Right ventricle myocardium inferior (tissue), 1 donor: ENCODE measurements at places on chromosomes 13 and 19.

DNA sequence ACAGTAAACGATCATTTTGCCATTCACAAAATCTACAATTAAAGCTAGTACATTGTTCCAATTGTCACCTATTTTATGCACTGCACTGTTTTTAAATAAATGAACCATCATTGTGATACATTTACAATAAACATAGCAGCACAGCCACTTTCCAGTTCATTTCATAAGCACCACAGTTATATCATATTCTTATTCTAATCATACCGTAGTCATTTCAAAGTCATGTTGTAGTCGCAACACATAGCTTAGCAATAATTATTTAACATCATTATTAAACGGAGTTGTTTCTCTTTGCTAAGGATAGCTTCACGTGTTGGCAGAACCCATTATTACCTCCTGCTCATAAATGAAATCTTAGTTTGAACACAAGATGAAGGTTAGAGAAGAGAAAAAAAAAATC is 2.2 kb upstream of the PCDH9 start:
- DNase-seq = no peak

DNA sequence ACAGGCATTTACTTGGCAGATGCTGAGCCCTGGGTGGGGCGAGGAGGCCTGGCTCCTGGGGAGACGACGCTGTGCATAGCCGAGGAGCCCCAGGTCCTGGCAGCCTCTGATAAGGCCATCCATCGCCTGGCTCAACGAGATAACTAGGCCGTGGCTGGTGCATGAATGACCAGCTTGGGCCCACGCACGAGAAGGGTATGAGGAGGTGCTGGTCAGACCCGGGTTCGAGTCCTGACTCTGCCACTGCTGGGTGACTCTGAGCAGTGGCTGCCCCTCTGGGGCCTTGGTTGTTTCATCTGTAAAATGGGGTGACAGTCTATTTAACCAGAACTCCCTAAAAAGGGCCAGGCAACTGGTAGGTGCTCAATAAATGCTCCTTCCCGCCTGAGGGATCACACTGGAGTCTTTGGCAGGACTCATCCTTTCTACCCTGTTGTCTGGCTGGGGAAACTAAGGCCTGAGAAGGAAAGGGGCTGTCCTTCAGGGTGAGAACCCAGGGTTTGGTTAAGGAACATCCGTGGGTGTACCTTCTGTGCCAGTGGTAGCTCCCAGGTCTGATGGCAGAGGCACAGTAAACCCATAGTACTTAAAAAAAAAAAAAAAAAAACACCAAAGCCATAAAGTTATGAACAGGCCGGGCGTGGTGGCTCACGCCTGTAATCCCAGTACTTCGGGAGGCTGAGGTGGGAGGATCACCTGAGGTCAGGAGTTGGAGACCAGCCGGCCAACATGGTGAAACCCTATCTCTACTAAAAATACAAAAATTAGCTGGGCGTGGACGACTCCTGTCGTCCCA is 8.1 kb upstream of the ARRDC2 start:
- DNase-seq = no peak

DNA sequence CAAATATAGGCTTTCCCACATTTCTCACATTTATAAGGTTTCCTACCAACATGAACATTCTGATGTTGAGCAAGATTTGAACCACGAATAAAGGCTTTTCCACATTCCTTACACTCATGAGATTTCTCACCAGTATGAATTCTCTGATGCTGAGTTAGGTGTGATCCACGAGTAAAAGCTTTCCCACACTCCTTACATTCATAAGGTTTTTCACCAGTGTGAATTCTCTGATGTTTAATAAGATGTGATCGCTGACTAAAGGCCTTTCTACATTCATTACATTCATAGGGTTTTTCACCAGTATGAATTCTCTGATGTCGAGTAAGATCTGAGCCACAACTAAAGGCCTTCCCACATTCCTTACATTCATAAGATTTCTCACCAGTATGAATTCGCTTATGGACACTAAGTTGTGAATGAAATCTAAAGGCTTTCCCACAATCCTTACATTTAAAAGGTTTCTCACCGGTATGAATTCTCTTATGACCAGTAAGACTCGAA is 19.0 kb downstream of the ZNF790 start:
- no peak for DNase-seq

DNA sequence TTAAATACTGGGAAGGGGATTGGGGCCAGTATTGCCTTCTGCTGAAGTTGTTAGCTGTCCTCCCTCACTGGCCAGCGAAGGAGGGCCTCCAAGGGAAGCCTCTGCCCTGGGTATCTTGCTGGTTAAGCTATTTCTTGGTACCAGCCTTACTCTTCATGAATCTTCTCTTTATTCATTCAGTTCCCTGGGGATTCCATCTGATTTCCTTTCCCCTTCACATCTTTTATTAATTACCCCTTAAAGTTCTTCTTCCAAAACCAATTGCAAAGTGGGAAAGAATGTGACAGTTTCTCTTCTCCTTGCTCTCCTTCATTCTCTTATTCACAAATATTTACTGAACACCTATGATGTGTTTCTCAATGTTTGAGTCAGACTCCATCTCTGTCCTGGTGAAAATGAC is 36.7 kb upstream of the STK24 start:
- DNase-seq = no peak

DNA sequence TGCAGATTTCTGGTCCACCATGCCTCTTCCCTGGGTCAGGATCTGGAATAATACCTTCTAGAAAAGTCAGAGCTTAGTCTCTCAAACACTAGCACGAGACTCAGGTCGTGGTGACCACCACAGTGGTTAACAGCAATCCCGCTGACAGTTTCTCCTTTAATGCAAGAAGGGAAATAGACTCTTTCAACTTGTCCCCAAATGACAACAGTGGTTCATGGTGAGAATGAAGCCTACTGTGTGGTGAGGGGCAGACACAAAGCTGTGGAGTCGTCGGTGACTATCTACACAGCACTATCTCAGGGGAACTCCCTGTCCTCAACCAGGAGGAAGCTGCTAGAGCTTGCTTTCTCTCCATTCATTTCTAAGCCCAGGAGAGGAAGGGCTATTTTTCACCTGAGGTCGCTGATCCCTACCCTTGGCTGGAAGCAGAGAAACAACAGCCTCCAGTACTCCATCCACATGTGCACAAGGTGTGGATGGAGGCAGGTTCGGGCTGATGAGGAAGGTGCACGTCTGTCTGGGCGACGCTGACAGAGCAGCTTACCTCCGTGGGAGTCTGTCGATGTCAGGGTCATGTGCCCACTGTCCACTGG is 72.4 kb downstream of the STK24 start:
- no peak for DNase-seq

DNA sequence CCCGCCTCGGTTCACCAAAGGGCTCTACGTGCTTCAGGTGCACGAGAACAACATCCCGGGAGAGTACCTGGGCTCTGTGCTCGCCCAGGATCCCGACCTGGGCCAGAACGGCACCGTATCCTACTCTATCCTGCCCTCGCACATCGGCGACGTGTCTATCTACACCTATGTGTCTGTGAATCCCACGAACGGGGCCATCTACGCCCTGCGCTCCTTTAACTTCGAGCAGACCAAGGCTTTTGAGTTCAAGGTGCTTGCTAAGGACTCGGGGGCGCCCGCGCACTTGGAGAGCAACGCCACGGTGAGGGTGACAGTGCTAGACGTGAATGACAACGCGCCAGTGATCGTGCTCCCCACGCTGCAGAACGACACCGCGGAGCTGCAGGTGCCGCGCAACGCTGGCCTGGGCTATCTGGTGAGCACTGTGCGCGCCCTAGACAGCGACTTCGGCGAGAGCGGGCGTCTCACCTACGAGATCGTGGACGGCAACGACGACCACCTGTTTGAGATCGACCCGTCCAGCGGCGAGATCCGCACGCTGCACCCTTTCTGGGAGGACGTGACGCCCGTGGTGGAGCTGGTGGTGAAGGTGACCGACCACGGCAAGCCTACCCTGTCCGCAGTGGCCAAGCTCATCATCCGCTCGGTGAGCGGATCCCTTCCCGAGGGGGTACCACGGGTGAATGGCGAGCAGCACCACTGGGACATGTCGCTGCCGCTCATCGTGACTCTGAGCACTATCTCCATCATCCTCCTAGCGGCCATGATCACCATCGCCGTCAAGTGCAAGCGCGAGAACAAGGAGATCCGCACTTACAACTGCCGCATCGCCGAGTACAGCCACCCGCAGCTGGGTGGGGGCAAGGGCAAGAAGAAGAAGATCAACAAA is 2.6 kb downstream of the PCDH17 start:
- peak; percentile 73 for DNase-seq

- DNase-seq = peak; percentile 79
Observed at GRCh38 chr19:6528544-6529121, 2.2 kb upstream of the TNFSF9 start.

DNA sequence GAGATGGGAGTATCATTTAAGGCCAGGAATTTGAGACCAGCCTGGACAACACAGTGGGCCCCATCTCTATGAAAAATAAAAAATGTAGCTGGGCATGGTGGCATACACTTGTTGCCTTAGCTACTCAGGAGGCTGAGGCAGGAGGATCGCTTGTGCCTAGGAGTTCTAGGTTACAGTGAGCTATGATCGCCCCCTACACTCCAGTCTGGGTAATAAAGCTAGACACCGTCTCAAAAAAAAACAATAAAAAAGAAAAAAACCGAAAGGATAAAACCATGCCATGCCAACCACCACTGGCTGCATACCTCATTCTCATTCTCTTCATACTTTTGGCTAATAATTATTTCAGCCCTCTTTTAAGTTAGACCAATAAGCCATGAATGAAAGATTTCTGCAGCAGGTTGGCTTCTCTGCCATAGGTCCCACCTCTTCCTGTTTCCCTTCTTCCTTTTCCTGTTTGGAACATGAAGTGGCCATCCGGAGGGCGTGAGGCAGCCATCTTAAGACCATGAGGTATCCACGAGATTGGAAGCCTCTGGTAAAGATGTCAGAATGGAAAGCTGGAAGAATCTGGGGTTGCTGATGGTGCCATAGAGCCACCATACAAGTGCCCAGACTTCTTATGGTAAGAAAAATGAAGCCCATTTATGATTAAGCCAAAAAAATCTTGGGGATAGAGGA is 171.3 kb downstream of the CACNA1A start:
- no peak for DNase-seq

GRCh38 chr13:45545686-45546409 is 69.7 kb downstream of the ERICH6B start:
- no peak for DNase-seq

GRCh38 chr13:71801781-71802180 is 65.2 kb downstream of the DACH1 start:
- no peak for DNase-seq

DNA sequence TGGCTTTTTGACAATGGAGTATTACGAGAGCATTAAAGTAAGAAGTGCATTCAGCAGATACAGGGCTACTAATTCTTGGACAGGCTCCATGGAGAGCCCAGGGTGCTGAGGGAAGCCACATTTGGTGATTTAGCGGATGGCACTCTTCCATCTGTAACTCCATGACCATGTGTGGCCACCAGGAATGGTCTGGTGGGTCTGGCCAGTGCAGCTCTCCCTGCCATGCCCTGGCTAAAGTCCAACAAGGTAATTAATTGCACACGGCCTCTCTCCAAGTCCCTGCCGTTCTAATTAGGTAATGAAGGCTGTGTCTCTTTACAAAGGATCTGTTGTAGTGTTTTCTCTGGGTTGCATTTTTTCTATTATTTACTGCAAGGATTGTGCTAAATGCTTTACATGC is 4.3 kb upstream of the ZFR2 start:
- DNase-seq = no peak

GRCh38 chr19:14061751-14062557 is at the start of gene PALM3:
Gene PALM3, minus strand, starts transcription at chr19:14062076. Its CDS starts 96 bp downstream, at chr19:14061980.
- no peak for DNase-seq

DNA sequence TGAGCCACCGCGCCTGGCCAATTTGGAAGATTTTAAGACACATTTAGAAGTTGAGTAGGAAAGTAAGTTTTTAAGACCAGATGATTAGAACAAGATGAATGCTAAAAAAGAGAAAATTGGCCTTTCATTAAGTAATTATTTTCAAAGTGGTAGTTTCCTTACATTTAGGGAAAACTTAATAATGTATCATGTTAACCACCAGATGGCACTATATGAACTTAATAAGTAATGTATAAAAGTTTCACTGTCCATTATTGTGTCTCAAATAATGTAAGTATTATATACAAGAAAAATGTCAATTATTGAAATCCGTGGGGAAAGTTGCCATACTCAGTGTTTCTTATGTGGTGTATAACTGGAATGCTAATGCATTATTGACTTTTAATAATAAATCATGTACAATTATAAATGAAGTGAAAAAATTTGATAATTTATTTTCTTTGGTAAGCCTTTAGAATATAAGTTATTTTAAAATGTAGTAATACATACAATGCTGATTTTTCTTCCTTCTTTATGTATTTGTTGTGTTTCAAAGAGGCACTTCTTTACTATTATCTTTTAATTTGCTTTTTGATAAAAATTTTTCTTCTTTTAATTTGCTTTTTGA is 29.2 kb downstream of the COG6 start:
- DNase-seq = no peak

DNA sequence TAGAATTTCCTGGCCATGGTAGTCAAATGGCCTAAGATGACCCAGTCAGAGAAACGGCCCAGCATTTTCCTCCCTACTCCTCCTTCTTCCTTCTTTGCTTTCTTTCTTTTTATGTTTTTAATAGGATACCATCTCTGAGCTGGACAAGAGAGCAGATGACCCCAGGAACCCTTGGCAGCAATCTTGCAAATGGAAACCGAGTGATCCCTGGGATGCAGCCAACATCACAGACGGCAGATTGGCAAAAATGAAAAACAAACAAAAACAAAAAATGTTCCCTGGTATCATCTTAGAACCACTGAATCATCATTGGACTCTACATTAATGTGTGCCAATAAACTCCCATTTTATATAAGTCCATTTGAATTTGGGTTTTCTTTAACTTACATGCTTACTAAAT is 424.4 kb downstream of the FGF14 start:
- no peak for DNase-seq
